ACHN (cell line): ENCODE measurements at places on chromosomes 1 and 21.

DNA sequence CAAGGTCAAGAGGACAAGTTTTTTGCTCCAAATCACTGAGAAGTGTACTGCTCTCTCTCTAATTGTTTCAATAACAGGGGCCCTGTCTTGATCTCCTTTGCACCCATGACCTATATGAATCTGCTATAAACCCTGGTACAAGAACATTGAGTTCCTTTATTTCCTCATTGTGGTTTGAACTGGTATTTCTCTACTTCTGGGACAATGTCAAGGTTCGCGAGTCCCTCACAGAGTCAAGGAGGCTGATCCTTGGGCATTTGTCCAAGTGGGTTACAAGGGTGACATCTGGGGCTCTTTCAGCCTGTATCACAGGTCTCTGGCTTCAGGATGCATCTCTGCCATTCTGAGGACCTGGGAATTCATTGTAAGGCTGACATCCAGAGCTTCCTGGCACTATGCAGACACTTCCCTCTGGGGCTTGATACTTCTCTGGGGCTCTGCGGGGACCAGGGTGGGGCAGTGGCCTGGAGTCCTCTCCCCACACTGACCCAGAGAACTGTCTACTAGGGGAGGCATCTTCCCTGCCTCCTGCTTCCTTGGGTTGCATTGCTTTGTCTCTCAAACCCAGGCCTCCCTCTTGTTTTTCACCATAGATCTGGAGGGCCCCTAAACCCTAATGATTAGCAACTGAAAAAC is 22.5 kb upstream of the ZNF648 start:
- no peak for DNase-seq

DNA sequence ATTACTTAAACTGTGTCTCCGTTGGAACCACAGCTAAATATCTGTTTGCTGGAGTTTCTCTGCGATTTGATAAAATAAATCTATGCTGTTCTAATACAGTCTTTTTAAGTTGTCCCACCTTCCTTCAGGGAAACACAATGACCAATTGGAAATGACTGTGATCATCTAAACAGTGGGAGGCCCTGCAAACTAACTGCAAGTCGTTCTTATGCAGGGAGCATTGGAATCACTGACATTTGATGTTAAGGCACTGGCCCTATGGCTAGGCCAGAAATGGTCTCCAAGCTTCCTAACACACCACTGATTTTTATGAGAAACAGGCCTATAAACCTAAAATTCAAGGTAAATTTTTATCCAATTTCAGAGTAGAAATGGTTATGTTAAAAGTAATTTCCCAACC is 645.2 kb downstream of the LMO4 start:
- no peak for DNase-seq

DNA sequence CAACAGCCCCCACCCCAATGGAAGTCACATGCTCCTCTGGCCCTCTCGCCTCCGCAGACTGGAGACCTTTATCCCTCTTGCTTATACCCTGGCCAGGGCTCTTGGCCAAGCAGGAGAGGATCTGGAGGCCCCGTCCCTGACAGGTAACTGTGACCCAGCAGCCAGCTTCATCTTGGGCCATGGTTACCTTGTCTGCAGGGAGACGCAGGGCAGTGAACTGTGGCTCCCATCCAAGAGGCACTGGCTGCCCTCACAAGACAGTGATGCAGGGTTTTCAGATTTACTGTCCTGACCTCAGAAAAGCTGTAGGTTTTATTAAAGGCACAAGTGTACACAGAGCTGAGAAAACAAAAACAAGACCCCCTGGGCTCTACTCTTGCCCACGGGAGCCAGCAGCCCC is 96.7 kb upstream of the KLHDC7A start:
- DNase-seq, result no peak

DNA sequence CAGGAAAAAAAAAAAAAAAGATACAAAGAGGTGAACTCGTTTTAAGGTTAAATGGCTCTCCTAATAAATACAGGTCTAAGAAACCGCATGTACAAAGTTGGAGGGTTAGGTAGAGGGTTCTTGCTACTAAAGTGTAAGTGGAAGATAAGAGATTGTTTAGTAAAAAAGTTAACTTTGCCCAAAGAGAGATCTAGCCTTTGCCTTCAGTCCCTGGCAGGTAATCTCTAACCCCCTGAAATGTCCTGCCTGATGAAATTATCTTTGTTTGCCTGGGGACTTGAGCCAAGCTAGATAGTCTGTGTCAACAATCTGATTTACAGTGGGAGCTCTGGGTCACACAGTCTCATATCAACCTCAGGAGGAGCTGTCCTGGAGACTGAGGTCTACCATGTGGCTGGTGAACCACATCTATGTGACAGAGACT is 57.6 kb downstream of the TRIM33 start:
- DNase-seq, result no peak

DNA sequence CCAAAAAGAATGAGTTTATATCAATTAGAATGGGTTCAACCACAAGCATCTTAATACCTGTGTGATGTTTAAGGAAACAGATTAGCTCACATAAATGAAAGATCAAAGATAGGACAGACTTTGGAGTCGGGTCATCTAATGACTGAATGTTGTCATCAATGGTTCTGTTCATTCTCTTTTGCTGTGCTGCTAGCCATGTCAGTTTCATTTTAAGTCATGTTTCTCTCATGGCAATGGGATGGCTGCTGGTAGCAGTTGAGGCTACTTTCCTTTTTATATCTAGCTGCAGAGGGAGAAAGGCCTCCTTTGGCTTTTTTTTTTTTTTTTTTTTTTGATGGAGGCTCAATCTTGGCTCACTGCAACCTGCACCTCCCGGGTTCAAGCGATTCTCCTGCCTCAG is 86.9 kb upstream of the SPAG17 start:
- DNase-seq, result no peak

- DNase-seq, result peak; percentile 16
Measured at GRCh38 chr1:53837646-53837923, 511 bp downstream of the NDC1 start.

GRCh38 chr1:27529704-27530018 is 39.7 kb upstream of the WASF2 start:
- no peak for DNase-seq

- DNase-seq, result no peak
Measured at GRCh38 chr1:41361495-41362356, 492 bp downstream of the FOXO6 start.

- no peak for DNase-seq
Measured at GRCh38 chr1:213171711-213172110, 120.7 kb downstream of the RPS6KC1 start.

DNA sequence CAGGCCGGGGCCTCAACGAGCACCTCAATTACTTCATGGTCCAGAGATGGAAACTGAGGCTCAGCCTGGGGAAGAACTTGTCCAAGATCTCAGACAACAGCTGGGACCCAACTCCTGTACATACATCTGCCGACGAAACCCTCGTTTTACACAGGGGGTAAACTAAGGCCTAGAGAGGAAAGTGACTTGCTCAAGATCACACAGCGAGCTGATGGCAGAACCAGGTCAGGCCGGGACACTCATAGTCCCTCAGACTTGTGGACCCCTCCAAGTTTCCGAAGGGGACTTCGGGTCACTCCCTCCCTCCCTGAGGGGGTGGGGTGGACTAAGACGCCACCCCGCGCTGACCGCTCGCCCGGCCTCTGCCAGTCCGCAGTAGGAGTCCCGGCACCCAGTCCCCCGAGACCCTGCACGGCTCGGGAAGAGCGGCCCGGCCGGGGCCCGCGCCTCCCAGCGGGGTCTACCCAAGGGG is 430 bp downstream of the WASF2 start:
- peak; percentile 31 for DNase-seq

GRCh38 chr1:36911561-36912364 is 122.6 kb downstream of the GRIK3 start:
- no peak for DNase-seq

- DNase-seq, result peak; percentile 23
Measured at GRCh38 chr1:145962157-145963102, 1.9 kb downstream of the ANKRD34A start.

- no peak for DNase-seq
Measured at GRCh38 chr1:52579415-52579814, 22.8 kb upstream of the GPX7 start.
